ENCODE measurements at places on chromosomes 16 and 17.

DNA sequence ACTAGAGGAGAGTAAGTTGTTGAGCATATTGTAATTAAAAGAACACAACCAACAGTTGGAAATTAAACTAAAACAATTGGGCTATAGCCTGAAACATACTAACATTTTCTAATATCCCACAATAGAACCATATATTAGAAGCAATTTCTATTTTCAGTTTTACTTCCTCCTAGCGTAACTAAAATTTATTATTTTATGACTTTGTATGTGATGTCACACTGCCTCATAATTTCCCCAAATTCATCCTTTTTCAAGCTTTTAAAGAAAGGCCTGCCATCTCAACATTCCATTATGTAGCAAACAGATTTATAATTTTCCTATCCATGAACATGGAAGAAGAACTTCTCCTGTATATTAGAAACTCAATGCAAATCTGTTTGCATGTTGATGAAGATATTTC, 110.2 kb downstream of the HS3ST3A1 start:
- no peak for DNase-seq

DNA sequence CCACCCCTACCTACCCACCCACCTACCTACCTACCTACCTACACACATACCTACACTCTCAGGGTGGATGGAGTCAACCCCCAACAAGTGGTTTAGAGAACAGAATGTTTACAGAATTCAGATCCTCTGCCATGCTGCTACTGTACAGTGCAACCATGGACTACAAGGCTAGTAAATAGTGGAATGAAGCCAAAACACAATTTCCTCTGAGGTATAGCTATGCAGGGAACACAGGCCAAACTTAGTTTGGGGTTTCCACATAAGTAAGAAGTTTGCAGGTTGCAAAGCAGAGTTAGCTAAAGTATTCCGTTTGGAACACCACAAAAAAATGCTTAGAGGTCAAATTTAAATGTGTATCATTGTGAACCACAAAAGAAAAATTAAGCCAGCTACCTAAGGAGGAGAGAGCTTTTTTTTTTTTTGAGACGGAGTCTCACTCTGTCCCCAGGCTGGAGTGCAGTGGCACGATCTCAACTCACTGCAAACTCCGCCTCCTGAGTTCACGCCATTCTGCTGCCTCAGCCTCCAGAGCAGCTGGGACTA, 2.7 kb upstream of the AP1G1 start:
- DNase-seq: no peak

DNA sequence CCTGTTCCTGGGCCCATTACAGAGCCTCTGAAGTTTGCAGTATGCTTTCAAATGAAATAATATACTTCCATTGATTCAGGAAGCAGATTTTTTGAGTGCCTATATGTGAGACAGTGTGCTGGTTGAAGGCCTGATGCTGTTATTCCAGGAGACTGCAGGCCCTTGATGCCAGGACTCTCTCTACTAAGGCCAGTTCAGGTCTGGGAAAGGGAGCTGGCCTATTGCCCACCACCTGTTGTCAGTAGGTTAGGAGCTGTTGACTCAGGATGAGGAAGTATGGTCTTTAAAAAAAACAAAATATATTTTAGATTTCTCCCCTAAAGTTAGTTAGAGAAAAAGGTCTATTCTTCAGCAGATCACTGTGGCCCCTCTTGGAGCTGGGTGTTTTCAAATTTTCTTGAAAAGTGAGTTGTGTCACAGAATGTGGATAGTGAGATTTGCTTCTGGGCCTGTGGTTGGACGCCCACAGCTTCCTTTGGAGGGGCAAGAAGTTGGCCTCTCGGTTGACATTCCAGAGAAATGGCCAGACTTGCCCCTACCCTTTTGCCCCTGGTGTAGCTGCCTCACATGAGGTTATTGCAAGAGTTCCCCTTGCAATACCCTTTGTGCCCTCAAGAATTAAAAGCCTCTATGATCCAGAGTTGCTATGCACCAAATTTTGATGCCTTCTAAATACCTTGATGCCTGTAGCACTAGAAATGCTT, 7.9 kb downstream of the ESRP2 start:
- DNase-seq: no peak

- DNase-seq: peak; percentile 78
Observed at GRCh38 chr16:87850009-87851006, 19.0 kb downstream of the SLC7A5 start.

GRCh38 chr17:52660692-52661091, 502.2 kb upstream of the CA10 start:
- DNase-seq: no peak

DNA sequence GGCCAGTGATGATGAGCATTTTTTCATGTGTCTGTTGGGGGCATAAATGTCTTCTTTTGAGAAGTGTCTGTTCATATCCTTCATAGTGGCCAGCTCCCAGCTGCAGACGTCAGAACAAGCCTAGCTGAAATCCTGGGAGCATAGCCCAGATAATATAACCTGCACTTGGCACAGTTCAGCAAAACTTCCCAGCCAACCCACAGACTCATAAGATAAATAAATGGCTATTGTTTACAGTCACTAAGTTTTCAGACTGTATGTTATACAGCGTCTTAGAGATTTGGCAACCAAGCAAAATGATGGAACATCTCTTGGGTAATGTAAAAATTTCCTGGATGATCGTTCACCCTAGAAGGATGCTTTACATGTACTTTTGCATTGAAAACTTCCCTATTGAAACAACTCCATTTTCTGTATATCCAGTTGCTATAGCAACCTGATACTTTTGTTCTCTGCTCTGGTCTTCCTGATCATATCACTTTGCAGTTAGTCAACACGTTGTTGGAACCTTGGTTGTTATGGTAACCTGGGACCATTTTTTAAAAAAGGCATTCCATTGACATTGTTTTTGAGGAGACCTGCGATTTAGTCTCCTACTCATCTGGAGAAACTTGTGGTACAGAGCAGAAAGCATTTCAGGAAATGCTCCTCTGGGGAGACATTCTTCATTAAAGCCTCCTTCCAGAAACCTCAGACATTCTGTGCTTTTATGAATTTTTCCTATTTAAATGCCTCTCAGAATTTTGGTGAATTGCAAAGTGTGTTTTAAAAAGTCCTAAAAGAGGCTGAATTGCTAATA, 378.7 kb downstream of the HS3ST4 start:
- DNase-seq: no peak

GRCh38 chr17:15453246-15453645, 14.2 kb downstream of the CDRT4 start:
- no peak for DNase-seq

DNA sequence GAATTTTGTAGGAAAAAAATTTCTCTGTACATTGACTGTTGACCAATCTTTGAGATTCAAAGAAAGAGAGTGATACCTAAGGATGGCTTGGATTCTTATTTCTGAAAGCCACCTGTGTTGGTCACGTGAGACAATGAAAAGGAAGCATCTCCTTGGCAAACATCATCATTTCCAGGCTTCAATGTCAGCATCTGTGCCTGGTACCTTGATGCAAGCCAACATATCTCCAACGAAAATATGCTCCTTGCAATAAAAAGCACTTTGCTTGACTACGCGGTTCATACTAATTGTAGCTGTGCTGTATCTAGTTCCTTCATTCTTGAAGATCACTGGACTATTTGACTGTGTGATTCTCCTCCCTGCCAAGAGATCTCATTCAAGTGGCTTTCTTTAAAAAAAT, 503.4 kb upstream of the PSMD7 start:
- no peak for DNase-seq

GRCh38 chr17:80891397-80892018, 100.1 kb upstream of the CHMP6 start:
- DNase-seq: no peak

DNA sequence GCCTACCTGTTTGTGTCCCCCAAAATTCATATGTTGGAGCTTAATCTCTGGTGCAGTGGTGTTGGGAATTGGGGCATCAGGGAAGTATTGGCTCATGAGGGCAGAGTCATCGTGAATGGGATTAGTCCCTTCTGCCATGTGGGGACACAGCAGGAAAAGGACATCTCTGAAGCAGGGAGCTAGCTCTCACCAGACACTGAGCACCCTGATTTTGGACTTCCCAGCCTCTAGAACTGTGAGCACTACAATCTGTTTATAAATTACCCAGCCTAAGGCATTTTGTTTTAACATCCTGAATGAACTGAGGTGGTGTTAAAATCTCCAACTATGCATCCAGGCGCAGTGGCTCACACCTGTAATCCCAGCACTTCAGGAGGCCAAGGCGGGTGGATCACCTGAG, 206.0 kb downstream of the SEC14L1 start:
- DNase-seq: no peak

GRCh38 chr17:2282297-2282873, 21.2 kb downstream of the SMG6 start:
- DNase-seq: no peak

DNA sequence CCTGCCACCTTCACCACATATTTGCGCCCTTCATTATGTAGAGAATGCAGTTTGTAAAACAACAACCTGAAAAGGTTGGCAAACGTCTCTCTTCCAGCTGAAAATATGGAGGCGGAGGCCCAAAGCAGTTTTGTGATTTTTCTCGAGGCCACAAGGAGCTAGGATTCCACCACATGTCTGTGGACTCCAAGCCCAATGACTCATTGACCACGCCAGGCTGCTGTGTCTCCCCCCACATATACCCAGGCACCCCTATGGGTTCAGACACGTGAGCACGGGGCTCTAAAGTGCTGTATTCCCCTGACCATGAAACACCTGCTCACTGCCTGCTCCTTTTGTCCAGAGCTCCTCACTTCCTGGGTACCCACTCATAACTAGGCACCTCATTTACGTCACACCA, 121.4 kb upstream of the CDH5 start:
- DNase-seq: no peak

DNA sequence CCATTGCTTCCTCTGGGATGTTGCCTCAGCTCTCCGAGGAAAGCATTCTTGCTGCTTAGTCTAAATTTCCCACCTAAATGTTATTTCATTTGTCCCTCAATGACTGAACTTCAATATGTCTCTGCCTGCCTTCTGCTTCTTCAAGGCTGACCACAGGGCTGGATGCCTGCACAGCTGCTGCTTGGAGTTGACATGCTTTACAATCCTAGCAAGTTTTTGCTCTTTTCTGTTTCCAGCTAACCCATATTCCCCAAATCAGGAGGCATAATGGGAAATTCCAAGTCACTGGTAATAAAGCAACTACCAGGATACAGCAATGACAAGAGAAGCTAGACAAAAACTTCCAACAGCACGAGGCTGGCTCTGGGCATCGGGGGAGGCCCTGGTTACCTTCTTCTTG, 48.9 kb downstream of the GTF3C1 start:
- DNase-seq: no peak

GRCh38 chr16:56682703-56683397, 580 bp downstream of the MT1X start:
- no peak for DNase-seq

GRCh38 chr16:76683051-76683450, 405.9 kb downstream of the CNTNAP4 start:
- DNase-seq: no peak

DNA sequence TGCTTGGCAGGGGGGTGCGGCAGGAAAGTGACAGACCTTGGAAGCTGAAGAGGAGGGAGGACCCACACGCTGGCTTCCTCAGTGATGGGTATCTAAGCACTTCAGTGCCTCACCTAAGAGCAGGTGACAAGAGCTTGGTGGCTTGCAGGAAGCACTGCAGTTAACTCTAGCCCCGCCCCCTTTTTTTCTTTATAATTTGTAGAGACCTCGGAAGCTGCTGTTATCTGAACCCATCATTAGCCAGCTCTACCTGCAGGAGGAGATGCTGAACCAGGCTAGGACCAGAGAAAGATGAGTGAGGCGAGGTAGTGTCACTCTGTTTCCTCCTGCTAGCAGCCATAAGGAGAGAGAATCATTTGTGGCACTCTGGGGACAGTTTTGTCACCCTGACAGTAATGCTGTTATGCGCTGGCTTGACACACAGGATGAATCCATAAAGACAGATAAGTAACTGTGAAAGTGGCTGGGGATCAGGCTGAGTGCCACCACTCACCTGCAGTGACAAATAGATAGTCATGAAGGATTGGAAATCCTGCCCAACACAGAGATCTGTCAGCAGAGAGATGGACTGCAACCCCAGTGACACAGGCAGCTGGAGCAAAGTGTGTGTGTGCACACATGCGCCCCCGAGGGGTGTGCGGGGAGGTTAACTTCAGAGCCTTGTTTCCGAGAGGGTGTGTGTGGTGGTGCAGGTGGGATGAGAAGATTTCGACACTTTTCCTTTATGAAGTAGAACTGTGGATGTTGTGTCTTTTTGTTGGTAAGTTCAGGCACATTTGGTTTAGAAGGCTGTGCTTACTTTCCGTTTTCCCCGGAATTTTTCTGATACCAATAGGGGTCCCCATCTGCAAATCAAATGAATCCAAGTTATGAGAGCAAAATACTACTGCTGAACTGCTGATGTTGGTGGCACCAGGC, 224.0 kb downstream of the IRX3 start:
- DNase-seq: no peak

DNA sequence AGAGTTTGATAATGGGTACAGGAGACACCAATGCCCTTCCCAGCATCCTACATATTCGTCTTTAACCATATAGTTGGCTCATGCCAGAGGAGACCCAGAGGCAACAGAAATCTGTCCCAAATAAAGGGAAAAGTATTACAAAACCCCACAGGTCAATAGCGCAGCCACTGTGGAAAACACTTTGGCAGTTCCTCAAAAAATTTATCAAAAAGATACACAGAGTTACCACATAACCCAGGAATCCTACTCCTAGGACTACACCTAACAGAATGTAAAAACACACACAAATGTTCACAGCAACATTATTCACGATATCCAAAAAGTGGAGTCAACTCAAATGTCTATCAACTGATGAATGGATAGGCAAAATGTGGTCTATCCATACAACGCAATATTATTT, 135.8 kb downstream of the CEP112 start:
- no peak for DNase-seq

DNA sequence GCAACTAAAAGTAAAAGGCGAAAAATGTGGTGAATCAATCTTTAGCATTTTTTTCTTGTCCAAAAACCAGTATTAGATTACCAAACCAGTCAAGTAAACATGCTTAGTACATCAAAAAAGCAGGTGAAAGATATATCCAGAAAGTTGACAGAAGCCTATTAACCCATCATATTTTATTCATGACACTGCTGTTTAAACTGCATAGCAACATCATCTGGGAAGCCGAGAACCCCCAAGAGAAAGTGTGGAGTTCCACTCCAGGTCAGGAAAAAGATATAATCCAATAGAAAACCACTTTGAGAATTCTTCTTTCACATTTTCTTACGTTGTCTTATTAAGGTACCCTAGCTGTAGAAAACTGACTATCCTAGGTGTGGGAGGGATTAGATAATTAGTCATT, 466.8 kb upstream of the CDH8 start:
- DNase-seq: no peak

DNA sequence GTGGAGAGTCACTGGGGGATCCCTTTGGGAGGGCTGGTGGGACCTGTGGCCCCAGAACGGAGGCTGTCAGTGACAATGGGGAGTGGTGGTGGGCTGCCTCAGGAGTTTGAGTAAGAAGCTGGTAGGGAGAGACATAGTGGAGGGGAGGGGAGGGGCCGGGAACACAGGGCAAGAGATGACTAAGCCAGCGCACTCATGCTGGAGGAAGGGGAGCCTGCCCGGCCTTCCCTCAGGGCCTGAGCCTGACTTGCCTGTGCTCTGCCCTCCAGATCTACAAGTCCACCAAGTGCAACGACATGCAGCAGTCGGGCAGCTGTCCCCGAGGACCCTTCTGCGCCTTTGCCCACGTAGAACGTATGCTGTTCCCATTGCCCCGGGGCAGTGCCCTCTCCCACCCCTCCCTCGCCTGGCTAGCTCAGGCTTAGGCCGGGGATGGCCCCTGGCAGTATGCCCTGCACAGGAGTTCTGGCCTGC, 29.3 kb downstream of the UNC13D start:
- no peak for DNase-seq

- no peak for DNase-seq
Observed at GRCh38 chr17:77590951-77591735, 367.4 kb upstream of the TNRC6C start.
